Pancreas (tissue), 10 donors: ENCODE measurements at places on chromosomes 5 and 9.
A peak's percentile ranks its signal among the peaks of the same experiment; 100 is the strongest.

GRCh38 chr9:128288273-128289004 lies 12.4 kb downstream of the SWI5 start:
- DNase-seq, result no peak

- DNase-seq, result no peak
Observed at GRCh38 chr9:16335788-16336580, 534.5 kb downstream of the BNC2 start.

DNA sequence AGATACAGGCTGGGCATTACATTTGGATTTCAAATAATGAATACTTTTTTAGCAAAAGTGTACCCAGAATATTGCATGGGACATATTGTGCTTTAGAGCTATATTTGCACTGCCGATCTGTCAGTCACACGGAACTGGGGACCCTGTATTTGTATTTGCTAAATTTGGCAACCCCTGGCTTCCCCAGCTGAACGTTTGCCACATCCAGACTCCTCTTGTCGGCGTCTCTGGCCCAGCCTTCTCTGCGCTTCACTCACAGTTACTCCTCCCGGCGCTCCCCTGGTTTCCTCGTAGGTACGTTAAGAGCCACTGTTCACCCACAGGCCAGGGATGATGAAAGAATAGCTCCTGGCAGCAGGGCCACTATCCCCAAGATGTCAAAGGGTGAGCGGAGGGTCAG lies 58.7 kb downstream of the NSUN2 start:
- DNase-seq, result no peak

DNA sequence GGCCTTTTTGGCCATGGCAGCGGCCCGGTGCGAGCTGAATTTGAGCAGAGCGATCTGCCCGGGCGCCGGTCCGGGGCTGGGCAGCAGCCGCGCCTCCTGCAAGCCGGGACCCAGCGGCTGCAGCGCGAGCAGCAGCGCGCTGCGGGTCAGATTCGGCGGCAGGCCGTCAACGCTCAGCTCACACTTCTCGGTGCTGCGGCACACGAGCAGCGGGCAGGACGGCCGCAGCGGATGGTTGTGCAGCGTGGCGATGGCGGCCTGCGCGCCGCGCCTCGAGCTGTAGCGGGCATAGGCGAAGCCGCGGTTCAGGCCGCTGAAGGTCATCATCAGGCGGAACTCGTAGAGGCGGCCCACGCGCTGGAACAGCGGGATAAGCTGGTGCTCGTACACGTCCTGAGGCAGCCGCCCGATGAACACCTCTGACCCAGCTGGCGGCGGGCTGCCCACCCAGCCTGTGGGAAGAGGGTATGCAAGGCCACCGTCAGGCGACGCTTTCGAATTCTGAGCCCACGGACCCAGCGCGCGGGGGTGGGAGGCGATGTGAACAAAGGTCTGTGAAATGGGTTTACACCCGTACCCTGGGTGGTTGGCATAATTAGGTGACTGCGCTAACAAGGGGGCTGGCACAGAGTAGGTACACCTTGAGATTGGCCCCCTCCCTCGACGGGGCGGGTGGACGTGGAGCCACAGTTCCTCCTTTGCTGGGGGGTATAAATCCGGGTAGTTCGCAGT lies 755 bp downstream of the DND1 start:
- peak; percentile 61 for DNase-seq

GRCh38 chr9:79658926-79659325 lies 87.2 kb downstream of the TLE4 start:
- no peak for DNase-seq
